DMS79 treated with DMSO at 0.1 percent for 48 hours (cell line): ENCODE measurements at places on chromosomes 6 and 20.

- no peak for DNase-seq
These were observed at the start of gene SULF2 for GRCh38 chr20:47785311-47785853. Gene SULF2, minus strand, starts transcription at chr20:47785481. Its CDS starts 28,118 bp downstream, at chr20:47757363.

DNA sequence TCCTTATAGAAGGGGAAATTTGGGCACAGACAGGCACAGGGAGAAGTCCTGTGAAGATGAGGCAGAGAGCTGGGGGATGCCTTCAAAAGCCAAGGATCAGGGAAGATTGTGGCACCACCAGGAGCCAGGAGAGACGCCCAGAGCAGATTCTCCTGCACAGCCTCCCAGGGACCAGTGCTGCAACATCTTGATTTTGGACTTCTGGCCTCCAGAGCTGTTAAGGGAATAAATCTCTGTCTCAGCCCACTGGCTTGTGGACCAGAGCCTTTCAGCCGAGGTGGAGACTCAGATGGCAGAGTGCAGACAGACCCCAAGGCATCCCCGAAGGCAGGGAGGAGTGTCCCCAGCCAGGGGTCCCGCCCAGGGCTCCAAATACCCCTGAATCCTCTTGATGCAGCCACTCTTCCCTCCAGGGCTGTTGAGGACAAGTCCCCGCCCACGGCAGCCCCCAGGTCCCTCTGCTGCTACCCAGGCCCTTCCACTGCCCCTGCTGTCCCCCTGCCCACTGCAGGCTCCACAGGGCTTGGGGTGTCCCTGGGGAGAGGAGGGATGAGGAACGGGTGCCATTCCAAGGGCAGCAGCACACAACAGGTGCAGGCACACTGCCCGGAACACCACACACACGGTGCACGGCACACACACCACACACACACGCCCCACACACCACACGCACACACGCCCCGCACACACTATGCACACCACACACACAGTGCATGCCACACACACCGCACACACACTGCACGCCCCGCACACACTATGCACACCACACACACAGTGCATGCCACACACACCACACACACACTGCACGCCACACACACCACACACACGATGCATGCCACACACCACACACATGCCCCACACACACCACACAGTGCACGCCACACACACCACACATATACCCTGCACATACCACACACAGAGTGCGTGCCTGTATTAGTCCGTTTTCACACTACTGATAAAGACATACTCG, 311.4 kb downstream of the TAF4 start:
- no peak for DNase-seq

GRCh38 chr20:19210391-19211155, 1.9 kb upstream of the SLC24A3 start:
- peak; percentile 4 for DNase-seq

GRCh38 chr20:11891077-11891775, 26.5 kb upstream of the BTBD3 start:
- peak; percentile 32 for DNase-seq

DNA sequence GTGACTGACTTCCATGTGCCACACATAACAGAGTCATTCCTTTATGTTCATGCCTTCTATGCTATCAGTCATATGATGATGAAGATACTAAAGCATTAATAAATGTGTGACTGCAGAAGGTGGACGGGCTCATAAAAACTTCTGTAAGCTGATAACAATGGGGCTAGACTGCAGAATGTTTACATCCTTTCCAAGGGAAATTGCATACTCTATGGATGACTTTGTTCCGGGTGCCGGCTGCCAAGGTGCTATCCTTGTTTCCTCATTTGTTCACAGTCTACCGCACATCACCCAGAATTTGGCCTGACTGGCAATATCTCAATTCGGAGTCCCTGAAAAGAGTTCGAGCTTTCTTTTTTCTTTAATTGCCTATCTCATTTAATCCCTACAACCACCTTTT, 85.0 kb downstream of the HUS1B start:
- no peak for DNase-seq
